ENCODE measurements at places on chromosomes 7 and 10.

- DNase-seq: no peak
These were observed 80.1 kb downstream of the SVIL start for GRCh38 chr10:29554660-29555059.

DNA sequence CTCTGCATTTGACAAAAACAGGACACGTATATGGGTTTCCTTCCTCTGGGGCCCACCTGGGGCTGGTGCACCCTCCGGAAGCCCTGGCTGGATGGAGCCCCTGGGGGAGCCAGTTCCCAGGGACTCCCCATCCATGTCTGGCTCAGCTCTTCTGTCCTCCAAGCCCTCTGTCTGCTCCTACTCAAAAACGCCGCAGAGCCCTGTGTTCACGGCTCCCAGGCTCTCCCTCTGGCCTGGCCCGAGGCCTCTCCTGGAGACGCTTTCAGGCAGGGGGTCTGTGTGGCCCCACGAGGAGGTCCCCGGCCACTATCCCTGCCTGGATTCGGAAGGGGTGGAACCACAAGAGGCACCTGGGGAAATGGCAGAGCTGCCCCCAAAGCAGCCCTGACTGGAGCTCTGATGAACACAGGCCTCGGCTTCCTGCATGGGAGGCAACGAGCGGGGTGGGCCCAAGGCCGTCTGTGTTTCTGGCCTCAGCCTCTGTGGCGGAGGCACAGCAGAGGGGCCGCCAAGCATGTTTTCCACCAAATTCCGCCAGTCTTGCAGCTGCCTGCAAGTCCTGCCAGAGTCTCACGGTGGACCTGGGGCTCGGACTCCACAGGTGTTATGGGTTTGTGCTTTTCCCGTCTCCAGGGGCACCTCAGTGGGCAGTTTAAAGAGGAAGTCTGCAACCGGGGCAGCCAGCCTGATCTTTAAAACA, 22.6 kb upstream of the INPP5A start:
- no peak for DNase-seq

DNA sequence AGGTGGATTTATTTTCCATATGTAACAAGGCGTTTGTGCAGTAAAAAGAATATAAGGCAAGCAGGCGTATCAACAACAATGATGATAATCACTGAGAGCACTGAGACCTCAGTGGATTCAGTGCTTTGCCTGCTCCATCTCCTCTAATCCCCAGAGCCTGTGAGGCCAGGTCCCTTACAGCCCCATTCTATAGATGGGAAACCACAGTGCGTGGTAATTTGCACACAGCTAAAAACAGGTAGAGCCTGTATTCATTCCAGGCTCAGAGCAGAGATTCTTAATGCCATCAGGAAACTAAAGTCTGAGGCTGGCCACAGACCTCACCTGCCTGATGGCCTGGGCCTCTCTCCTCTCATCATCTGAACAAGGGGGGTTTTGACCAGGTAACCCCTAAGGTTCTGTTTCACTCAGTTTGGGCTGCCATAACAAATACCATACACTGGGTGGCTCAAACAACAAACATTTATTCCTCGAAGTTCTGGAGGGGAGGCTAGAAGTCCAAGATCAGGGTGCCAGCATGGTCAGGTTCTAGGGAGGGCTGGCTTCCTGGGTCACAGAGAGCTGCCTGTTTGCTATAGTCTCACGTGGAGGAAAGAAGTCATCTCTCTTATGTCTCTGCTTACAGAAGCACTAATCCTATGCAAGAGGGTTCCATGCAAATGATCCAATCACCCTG, 10.3 kb upstream of the RASSF4 start:
- no peak for DNase-seq

- DNase-seq: no peak
These were observed 81.6 kb upstream of the ANLN start for GRCh38 chr7:36308031-36308430.

- no peak for DNase-seq
These were observed 33.1 kb downstream of the AP5Z1 start for GRCh38 chr7:4808565-4808964.

GRCh38 chr10:127203067-127203466, 6.7 kb upstream of the INSYN2A start:
- no peak for DNase-seq

DNA sequence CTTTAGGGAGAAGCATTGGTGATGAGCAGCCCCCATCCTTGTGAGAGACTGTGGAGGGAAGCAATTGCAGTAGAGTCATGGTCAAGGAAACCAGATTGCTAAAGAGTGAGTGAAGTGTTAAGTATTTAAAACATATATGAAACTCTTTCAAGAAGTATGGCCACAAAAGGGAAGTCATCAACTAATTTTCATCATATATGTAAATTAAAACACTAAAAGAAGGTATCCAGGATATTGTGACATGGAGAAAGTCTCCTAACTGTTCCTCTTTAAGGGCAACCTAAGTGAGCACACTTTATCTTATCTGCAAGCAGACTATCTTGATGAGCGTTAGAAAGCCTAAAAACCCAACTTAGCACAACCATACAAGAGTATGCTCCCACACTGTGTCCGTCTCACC, 69.7 kb downstream of the CD36 start:
- no peak for DNase-seq

- no peak for DNase-seq
These were observed 258.0 kb upstream of the PRKCQ start for GRCh38 chr10:6838118-6838517.

DNA sequence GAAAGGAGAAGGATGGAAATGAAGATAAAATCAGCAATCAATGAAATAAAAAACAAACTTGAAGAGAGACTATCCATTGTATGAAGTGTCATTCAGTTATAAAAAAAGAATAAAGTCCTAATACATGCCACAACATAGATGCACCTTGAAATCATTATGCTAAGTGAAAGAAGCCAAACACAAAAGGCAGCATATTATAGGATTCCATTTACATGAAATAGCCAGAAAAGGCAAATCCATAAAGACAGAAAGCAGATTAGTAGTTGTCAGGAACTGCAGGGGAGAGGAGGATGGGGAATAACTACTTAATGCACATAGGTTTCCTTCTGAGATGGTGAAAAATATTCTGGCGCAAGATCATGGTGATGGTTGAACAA, 6.6 kb upstream of the PON1 start:
- no peak for DNase-seq

DNA sequence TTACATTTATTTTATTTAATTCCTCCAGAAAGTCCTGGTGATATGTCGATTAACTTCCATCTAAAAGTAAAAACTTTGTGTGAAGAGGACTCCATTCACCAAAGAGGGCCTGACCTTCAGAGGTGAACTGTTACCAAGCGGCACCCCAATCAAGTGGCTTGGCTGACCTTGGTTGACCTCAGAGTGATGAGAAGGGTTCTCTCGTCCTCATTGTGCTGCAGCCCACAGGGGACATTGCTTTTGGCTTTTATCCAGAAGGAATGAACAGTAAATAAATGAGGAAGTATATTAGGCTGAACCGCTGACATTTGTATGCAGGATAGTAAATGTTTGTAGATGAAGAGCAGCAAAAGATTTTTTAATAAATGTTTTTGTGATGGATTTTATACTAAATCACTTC, 172.4 kb upstream of the MKI67 start:
- no peak for DNase-seq

GRCh38 chr10:133180965-133181639, 21.1 kb downstream of the KNDC1 start:
- no peak for DNase-seq

- no peak for DNase-seq
These were observed 56.9 kb upstream of the WNT16 start for GRCh38 chr7:121271916-121272315.

DNA sequence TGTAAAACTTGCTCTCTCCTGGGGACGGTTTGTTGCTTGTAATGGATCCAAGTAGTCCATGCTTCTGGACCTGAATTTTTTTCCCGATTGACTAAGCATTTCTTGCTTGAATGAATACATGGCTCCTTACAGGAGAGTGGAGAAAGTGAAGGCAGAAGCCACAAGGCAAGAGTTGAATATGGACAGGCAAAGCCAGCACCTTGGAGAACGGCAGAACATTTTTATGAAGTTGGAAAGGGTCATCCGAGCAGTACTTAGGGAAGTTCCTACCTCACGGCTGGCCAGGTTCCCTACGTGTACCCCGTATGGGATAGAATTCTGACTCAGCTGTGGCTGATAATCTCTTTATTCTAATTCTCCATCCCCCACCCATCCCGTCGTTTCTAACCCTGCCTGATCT, 50.6 kb upstream of the MGAM2 start:
- no peak for DNase-seq

DNA sequence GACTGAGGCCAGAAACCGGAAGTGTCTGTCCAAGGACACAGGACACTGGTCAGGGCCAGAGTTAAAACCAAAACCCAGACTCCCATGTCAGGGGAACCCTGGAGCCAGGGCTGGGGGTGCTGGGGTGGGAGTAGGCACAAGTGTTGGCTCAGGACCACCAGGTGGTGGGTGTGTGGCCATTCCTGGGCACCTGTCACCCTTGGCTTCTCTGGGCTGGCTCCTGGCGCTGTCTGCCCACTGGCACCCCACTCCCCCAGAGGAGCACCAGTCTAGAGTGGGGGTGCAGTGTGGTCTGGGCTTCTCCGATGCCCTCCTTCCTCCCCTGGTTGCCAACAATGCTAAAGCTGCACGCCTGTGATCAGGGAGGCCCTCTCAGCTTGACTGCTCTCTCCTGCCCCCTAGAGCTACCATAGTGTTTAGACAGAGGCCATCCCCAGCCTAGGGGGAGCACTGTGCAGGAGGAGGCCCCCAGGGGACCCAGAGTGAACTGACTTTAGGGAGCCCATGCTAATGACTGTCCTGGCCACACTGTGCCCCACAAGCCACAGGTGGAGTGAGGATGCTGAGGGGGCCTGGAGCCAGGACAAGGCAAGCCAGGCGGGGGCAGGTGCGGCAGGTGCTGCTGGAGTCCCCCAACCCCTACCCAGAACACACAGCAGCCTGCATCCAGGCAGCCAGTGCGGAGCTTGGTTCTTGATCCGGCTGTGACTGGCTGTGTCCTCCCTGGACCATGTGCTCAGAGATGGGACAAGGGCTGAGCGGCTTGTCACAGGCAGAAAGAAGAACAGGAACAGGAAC, 11.0 kb downstream of the RASGEF1A start:
- DNase-seq: no peak

DNA sequence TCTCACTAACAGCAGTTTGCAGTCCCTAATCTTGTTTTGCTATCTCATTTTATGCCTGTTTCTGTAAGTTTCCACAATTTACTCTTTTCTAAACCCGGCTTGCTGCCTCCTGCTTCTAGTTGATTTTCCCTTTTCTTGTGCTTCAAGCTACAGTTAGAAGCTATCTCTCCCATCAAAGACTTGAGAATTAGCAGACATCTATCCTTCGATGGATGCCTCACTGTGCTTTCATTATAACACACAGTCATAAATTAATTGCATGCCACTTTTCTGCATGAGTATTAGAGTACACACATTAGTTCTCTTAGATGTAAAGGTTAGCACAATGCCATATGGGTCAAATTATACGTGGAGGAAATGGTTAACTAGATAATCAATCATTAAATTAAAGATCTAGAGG, 48.7 kb downstream of the SEMA3A start:
- DNase-seq: no peak

DNA sequence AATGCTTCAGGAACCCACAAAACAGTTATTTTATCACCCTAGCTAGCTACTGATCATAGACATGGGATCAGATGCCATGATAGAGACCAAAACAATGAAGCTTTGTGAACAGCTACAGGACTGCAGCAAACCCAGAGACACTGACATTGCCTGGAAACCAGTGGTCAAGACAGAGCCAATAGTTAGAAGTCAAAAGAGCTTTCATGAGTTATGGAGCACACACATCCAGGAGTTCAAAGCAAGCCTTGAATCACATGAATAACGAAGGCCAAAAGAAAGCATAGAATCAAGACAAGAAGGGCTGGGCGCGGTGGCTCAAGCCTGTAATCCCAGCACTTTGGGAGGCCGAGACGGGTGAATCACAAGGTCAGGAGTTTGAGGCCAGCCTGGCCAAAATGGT, 34.5 kb upstream of the GSAP start:
- no peak for DNase-seq

GRCh38 chr10:33273295-33274002, 61.0 kb downstream of the NRP1 start:
- no peak for DNase-seq

DNA sequence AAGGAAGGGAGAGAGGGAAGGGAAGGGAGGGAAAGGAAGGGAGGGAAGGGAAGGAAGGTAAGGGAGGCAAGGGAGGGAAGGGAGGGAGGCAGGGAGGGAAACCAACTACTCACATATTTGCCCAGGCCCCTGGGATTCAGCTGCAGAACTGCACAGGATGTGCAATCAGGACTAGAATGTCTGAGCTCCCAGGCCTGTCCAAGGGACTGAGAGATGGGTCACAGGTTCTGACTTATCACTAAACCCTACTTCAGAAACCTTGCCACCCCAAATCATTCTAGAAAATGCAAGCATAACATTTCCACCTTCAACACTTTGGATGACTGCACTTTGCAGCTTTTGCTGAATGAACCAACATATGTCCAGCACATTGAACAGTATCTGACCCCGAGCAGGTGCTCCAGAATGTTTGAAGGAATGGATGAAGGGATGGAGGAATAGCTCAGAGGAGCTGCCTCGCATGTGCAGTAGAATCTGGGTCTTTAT, 245.3 kb downstream of the KCNMA1 start:
- DNase-seq: no peak
